ENCODE measurements at places on chromosomes 7 and 10. TPM values are rescaled to one million over a fixed set of nuclear protein-coding genes. Genes with fewer than 3 reads are reported as not detected.

The PIK3AP1 gene
- not detected for total RNA-seq

The TUBB8 gene
- total RNA-seq, result not detected

The OR2A1 gene
- not detected for total RNA-seq

The FGFR2 gene
- total RNA-seq, result not detected

The GPR146 gene
- 11.7 TPM for total RNA-seq

The CDK5 gene
- 16.5 TPM for total RNA-seq

The TACC2 gene
- 46.2 TPM for total RNA-seq

The TMEM236 gene
- total RNA-seq, result 0.24 TPM

The ZC3HAV1 gene
- total RNA-seq, result 37.7 TPM

The PLCE1 gene
- 0.04 TPM for total RNA-seq

The CHAT gene
- not detected for total RNA-seq

The TAF6 gene
- 64.6 TPM for total RNA-seq

The OR2A12 gene
- not detected for total RNA-seq
